G401 (cell line): ENCODE measurements at places on chromosomes 16 and 17. TPM values are rescaled to one million over a fixed set of nuclear protein-coding genes. Genes with fewer than 3 reads are reported as not detected.

Gene OR1F1
- total RNA-seq: not detected in 2 replicates

Gene RPTOR
- 25.9 and 27.7 TPM in 2 replicates for total RNA-seq

Gene TEKT5
- total RNA-seq: not detected in 2 replicates

Gene ZNF423
- 0.07 TPM in 1 of 2 replicates, not detected in the other for total RNA-seq

Gene TMEM231
- total RNA-seq: 24.2 and 46.1 TPM in 2 replicates

Gene MC1R
- total RNA-seq: 17.2 and 20.1 TPM in 2 replicates
